ENCODE measurements at places on chromosomes 11 and 22.

DNA sequence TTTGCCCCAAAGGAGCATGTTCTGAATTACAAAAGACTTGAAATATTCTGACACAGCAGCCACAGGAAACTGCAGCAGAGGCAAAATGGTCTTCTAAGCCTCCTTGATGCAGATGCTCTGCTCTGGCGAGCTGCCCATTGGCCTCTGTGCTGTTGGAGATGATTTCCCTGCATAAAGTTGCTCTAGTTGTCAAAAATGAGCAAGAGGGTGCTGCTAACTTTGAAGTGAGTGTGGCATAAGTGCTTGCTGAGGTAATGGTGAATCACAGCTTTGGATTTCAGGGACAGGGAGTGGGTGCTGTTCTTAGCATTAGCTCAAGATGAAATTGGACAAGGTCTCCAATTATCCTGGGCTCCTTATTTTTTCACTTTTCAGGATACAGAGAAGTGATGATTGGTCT, 435.4 kb downstream of the TMEM135 start:
- DNase-seq, result peak; percentile 47

DNA sequence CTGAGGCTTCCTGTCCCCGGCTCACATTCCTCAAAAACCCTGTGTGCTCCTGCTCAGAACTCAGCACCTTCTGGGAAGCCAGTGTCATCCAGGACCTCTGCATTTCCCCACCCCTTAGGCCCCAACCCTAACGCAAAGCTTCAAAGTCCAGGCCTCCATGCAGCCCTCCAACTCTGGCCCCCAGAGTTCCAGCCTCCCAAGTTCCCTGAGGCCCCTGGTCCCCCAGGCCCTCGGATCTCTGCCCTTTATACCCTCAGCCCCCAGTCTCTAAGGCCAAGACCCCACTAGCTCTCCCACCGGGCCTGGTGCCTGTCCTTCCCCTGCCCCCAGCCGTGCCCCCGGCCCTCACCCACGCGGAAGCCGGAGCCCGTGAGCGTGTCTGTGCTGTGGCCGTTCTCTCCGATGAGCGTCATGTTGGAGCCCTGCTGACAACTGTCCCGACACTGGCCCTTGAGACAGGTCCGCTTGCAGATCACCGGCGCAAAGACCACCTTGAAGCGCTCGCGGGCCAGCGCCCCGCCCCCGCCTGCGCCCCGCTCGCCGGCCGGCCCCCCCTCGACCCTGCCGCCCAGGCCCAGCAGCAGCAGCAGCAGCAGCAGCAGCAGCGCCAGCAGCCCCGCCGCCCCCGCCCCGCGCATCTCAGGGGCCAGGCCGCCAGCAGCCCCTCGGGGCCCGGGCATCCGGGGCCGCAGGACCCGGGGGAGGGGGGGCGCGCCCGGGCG, 718 bp downstream of the LTBP3 start:
- DNase-seq, result no peak

- DNase-seq, result no peak
These were observed at the start of gene OR6A2 for GRCh38 chr11:6799402-6799801. Gene OR6A2 (minus strand): TSS chr11:6799689. CDS start chr11:6795708, 3,981 bp downstream.

GRCh38 chr22:35174401-35175038, 82.8 kb upstream of the HMGXB4 start:
- no peak for DNase-seq

DNA sequence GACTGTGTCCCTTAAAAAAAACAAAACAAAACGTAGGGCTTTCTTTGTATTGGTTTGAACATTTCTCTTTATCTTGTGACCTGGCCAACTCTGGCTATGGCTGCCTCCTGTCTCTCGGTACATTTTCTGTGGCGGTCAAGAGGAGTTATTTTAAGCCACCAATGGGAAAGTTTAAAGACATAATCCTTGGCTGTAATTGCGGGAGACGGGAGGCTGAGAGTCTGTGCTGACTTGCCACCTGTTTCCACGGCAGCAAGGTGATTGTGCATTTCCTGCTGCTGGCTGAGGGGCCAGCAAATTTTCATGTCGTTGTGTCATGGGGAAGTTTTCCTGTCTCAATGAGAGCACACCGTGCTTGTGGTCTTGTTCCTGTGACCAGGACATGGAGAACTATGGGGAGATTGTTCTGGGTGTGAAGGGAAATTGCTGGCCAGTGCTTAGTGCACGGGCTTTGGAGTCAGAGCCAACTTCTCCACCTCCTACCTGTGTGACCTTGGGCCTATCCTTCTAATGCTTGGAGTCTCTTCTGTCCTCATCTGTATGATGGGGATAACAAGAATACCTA, 11.0 kb downstream of the PTPRJ start:
- no peak for DNase-seq

DNA sequence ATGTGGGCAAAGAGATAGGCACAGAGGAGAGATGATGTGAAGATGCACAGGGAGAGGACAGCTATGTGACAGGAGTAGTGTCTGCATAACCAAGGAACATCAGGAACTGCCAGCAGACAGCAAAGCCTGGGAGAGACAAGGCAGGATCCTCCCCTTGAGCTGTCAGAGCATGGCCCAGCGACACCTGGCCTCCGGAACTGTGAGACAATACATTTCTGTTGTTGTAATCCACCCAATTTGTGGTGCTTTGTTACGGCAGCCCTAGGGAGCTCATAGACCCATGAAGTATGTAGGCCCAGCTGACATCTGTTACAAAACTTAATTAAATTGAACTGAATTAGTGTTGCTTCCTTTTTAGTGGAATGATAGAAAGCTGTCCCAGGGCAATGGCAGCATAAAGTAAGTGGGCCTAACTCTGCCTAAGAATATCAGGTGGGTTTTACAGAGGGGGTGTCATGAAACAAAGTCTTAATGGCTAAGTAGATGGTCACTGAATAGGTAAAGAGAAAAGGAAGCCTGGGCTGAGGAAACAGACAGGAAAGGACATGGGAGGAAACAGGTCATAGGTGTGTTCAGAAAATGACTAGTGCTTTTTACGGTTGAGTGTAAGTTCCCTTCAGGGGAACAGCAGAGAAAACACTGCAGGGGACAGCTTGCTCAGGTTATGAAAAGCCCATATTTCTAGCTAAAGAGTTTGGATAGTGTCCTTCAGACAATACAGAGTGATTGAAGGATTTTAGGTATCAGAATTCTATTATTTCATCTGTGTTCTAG, 24.8 kb downstream of the RASSF10 start:
- DNase-seq, result no peak

DNA sequence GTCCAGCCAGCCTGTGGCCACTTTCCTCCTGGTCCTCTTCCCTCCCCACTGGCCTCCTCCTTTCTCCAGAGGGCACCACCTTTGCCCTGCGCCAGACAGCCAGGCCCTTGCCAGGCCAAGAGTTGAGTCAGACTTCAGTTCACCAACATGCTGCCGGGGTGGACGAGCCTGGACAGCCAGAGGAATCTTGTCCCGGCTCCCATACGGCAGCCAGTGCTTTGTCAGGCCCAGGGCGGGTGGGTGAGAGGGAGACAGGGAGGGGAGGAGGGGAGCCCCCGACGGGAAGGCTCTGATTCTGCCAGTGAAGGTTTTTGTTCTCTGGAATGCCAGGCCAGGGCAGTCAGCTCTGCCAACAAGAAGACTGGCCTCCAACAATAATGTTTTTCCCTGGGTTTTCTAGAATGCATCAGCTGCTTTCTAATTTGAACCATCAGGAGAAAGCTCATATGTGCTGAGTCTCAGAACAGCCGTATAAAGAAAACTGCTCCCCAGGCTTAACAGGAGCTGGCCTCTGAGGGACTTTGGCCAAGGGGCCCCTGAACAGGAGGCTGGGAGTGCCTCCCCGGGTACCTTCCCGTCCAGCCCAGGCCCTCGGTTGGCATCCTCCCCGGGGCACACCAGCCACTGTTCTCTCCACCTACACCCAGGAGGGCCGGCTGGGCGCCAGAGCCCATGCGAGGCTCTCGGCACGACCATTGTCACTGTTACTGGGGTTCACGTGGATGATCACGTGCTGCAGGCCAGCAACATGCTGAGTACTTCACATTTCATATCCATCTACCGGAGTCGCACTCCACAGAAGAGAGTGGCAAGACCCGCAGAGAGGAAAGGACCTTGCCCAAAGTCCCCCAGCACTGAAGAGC, 28.6 kb downstream of the LIF start:
- DNase-seq, result no peak

DNA sequence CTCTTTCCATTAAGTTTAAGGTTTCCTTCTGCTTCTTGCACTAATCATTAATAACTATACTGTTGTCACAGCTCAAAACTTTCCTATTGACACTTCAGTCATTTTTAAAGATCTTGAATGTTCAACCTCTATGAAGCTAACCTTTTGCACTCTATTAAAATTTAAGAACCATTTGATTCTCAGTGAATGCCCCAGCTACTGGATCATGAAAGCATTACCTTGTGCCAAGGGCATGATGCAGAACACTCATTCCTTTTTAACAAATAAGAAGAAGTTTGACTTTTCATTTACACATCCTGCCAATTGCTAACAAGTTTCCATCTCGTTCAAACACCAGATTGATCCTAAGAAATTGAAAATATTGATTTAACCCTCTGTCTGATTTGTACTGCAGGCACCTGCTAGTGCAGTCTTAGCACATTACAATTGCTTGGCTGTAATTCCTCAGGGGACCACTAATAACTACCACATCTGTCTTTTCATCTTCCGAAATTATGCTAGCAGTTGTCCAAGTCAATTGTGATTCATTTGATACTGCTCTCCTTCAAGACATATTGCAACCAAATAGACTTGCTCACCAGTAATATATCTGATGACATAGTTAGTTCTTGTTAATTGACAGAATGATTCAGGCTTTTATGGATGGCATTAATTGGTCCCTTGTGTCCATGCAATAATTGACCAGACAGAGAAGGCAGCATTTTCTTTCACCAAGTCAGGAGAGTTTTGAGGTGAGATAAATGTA, 158.4 kb downstream of the TEAD1 start:
- no peak for DNase-seq

DNA sequence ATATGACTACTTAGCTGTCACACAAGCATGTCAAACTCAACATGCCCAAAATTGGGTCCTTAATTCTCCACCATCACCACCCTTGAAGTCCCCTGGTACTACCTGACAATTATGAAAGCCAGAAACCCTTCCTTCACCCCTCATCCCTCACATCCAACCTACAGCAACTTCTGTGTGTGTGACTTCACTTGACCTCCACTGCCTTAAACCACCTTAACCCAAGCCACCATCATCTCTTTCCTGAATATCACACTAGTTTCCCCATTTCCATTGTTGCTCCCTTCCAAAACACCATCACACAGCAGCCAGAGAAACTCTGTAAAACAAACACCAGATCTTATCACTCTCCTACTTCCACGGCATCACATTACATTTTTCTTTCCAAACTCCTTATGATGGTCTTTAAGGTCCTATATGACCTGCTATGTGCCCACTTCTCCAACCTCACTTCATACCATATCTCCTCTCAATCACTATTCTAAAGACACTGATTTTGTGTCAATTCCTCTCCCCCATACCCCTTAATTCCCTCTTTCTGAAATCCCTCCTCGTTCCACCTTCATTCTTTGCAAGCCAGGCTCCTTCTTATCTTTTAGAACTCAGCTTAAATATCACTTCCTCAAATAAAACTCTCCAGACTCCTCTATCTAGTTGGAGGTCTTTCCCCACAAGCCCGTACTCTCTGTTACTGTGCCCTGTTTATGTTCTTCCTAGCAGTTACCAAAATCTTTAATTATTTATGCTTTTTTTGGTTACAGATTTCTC, 124.9 kb downstream of the RBFOX2 start:
- DNase-seq, result no peak

DNA sequence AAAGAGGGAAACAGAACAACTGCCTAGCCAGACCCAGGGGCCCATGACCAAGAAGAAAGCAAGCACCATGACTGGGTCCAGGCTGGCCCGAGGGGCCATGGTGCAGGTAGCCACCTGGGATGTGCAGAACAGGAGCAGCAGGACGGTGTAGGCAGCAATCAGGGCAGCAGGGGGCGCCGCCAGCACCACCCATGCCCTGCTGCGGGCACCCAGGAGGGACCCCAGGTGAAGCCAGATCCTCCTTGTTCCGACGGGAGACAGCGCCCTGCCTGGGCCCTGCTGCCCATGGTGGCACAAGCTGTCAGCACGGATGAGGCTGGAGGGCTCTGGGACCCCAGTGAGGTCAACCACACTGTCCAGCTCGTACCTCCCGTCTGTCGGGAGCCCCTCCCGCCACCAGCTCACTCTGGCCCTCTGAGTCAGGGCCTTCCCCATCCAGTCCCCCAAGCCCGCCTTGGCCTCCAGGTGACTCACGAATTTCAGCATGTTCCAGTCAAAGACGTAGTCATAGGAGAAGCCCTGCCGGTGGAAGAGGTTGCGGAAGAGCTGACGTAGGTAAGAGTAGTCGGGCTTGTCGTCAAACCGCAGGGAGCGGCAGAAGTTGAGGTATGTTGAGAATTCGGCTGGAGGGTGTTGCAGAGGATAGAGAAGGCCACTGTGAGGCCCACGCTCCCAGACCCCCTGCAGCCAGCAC, 18.8 kb downstream of the CSNK1E start:
- no peak for DNase-seq

DNA sequence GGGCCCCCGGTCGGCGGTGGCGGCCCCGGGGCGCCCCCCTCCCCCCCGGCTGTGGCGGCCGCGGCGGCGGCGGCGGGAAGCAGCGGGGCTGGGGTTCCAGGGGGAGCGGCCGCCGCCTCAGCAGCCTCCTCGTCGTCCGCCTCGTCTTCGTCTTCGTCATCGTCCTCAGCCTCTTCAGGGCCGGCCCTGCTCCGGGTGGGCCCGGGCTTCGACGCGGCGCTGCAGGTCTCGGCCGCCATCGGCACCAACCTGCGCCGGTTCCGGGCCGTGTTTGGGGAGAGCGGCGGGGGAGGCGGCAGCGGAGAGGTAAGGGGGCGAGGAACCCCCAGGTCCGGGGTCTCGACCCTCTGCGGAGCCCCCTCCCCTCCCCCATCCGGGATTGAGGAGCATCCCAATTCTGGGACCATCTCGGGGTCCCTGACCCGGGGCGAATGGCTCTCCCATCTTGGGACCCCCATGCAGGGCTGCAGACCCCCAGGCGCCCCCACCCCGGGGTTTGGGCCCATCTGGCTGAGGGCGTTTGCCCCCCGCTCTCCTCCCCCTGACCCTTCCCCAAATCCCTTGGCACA, 431 bp downstream of the KMT2A start:
- no peak for DNase-seq

DNA sequence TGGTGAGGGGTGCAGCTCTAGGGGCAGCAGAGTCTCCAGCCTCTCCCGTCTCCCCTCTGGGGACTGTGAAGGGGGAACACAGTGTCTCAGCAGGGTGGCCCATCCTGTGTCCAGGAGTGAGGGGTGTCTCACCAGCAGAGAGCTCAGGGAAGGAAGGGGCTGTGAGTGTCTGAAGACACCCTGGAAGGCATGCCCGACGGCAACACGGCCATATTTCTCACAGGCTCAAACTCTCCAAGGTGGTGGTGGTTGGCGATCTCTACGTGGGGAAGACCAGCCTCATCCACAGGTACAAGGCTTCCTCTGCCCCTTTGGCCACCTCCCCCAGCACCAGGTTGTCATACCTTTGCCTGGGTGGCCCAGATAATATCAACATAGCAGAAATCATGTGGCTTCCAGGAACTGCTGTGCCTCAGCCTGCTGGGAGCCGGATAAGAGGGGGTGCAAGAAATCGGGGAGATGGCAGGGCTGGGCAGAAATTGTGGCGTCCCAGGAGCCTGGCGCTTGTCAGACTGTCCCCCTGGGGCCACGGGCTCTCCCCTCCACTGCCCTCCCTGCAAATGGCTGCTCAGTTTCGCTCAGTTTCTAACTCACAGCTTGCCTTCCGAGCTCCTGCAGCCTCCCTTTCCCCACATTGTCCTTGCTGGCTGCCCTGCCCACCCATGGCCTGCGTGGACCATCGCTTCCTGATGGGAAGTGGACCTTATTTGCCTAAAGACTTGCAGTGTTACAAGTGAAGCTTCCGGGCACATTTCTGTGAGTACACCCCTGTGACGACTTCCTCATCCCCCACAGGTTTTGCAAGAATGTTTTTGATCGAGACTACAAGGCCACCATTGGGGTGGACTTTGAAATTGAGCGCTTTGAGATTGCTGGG, 7.2 kb downstream of the RAB36 start:
- no peak for DNase-seq

GRCh38 chr11:11774928-11775327, 66.8 kb upstream of the USP47 start:
- no peak for DNase-seq

Measured in AG08396 (cell line).